ENCODE measurements at places on chromosomes 3 and 15.

DNA sequence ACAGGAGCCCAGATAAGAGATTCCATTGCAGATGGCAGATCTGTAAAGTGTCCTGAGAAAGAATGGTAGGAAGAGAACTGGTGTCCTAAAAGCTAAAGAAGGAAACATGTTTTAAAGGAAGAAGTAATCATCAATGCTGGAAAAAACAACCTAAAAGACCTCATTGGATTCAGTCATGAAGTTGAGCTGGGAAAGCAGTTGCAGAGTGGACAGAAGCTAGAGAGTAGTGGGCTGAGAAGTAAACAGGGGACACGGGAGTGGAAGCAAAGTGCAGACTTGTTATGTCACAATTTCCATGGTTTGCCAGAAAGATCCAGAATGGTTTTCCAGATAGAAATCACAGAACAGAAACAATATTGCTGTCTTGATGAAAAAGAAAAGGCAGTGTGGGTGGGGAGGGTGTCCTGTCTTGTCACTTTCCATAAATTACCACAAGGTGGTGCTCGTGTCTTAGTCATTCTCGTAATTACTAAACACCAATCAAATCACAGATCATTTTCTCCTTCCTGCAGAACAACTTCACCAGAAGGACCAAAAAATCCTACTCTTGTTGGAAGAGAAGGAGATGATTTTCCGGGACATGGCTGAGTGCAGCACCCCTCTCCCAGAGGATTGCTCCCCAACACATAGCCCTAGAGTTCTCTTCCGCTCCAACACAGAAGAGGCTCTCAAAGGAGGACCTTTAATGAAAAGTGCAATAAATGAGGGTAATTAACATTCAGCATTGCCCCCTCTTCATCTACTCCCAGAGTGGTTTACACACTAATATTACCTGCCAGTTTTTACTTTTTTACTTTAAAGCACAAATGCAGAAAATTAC, 64.5 kb downstream of the KLHL25 start:
- DNase-seq, result peak; percentile 29

- DNase-seq, result no peak
Observed at GRCh38 chr3:21188459-21188858, 562.6 kb downstream of the ZNF385D start.

DNA sequence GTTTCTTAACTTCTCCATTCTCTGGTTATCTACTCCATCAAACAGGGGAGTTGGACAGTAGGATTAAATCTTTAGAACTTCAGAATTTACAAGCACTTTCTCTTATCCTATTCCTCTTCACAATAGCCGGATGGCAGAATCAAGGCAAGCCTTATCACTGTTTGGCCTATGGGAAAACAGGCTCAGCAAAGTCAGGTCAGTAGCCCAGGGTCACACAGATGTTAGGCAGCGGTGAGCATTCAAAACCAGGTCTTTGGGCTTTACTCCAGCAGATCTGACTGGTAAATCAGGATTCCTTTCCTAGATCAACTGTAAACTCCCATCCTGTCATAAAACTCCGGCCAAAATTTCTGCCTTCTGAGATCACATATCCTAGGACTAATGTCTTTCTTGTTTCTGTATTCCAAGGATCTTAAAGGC, 258.4 kb downstream of the OPA1 start:
- no peak for DNase-seq

- no peak for DNase-seq
Observed at GRCh38 chr15:87135109-87135508, 1055.4 kb downstream of the AGBL1 start.

GRCh38 chr15:77112838-77113504, 42.1 kb upstream of the TSPAN3 start:
- DNase-seq, result no peak

GRCh38 chr3:128681369-128681829, 30.8 kb upstream of the RPN1 start:
- no peak for DNase-seq

DNA sequence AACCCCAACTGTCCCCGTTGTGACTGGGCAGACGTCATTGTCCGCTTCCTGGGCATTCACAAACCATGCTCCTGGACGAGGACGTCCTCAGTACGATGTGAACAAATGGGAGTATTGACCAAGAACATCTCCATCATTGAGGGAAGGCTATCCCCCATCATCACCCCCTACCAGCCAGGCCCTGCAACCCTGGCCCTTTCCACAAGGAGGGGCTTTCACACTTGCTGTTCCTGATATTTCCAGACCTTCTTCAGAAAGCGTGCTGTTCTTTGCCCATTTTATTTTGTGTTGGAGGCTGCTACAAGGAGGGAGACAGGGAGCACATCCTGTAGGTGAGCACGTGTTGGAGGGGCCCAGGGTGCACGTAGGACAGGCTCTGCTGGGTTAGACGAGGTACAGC, 277.0 kb upstream of the LRRC3B start:
- no peak for DNase-seq

- DNase-seq, result peak; percentile 55
Observed at GRCh38 chr3:43477600-43477999, 144.2 kb downstream of the ANO10 start.

GRCh38 chr3:55147856-55148720, 220.2 kb upstream of the LRTM1 start:
- no peak for DNase-seq

- DNase-seq, result no peak
Observed at GRCh38 chr3:5079761-5080160, 42.3 kb upstream of the ARL8B start.

GRCh38 chr3:144273601-144274000, 302.0 kb downstream of the DIPK2A start:
- no peak for DNase-seq

DNA sequence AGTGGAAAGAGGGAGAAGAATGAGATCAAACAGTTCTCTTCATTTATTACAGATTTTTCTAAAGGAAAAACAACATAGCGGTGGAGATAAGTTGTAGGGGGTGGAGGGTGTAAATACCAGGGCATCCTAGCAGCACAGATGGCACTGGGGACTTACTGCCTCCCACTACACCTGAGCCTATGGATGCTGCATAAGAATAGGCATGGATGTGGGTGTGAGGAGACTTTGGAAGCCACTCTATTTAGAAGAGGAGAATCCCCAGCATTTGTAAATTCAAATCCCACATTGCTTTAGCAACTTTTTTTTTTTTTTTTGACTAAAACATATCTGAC, 27.4 kb upstream of the IL1RAP start:
- DNase-seq, result no peak

GRCh38 chr3:72763751-72764440, 84.3 kb downstream of the SHQ1 start:
- DNase-seq, result no peak

GRCh38 chr3:195907934-195908693, at the start of gene TNK2:
TNK2 (minus strand) TSS chr3:195908551; CDS start chr3:195888588, 19,963 bp downstream.
- peak; percentile 50 for DNase-seq

DNA sequence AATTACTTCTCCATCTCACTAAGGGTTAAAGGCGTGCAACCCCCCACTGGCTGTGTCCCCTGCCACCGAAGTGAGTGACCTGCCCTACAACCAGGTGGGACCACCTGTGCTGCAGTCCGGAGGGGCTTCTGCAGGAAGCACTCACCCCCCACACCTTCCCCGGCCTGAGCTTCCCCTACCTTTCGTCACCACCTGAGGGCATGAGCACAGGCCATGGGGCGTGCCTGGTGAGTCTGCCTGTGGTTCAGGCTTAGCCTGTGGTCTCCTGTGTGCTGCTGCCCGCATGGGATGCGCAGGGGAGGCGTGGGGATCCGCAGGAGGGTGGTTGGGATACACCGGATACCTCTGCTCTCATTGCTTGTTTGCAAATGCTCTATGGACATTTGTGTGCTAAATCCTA, 46.0 kb downstream of the KLHL25 start:
- DNase-seq, result no peak

DNA sequence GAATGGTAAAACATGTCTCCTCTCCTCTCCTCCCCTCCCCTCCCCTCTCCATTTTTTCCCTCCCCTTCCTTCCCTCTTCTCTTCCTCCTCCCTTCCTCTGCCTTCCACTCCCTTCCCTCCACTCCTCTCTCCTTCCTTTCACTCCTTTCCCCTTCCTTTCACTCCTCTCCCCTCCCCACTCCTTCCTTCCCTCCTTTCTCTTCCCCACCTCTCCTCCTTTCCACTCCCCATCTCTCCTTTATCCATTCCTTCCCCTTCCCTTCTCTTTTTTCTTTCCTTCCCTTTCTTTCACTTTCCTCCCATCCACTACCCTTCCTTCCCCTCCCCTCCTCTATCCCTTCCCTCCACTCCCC, 621.9 kb downstream of the AGBL1 start:
- DNase-seq, result no peak

- no peak for DNase-seq
Observed at GRCh38 chr3:126961191-126961790, 21.6 kb upstream of the PLXNA1 start.

DNA sequence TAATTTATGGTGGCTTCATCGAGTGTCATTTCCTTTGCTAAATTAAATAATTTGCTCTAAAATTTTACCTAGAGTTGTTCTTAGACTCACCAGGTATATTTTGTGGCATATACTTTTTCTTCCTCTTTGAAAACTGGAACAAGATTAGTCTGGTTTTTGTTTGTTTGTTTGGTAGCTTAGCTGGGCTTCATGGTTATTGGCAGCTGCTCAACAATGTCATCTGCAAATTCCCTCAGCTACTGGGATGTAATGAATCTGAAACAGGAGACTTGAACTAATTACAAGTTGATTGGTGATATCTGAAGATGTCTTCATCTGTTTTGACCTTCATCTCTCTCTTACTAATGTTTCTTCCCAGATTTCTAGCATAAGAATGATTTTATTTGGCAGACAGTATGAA, 270.5 kb upstream of the P2RY1 start:
- DNase-seq, result no peak

DNA sequence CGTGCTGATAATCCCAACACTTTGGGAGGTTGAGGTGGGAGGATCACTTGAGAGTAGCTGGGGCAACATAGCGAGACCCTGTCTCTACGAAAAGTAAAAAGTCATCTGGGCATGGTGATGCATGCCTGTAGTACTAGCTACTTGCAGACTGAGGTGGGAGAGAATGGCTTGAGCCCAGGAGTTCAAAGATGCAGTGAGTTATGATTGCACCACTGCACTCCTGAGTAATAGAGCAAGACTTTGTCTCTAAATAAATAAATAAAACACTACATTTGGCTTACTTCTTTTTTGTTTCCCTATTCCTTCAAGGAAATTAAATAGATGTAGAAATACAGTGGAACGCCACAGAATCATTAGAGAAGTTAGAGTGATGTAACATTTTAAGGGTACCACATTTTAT, 20.1 kb upstream of the LDHAL6B start:
- DNase-seq, result no peak

DNA sequence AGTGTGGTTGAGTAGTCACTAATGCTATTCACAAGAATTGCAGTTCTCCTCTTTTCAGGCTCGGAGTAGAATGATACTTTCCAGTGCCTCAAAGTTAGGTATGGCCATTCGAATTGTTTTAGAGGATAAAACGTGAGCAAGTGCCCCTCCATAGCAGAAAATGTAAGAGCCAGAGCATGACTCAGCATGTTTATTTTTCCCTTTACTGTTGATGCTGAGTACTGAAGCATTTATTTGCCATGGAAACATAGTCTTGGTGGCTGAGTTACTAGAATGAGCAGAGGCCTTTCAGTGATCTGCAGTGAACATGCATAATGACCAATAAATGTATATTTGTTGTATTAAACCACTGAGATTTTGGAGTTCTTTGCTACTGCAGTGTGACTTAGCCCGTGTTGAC, 540.6 kb downstream of the NLGN1 start:
- no peak for DNase-seq

DNA sequence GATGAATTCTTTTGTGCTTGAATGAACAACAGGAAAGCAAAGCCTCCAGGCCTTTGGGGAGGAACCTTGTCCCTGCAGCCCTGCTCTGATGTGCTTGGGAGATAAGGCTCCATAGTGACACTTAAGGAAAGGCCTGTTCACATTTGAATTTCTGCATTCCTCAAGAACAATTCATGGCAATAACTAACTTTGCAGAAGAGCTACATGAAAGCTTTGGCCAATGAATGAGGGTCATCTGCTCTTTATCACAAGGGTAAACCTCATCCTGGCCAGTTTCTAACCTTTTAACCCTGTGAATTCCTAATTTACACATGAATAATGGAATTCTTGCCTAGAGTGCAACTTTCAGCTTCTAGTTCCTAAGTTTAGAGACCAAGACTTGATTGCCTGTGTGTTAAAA, 5.6 kb downstream of the PRTG start:
- no peak for DNase-seq

GRCh38 chr3:138078901-138079344, 36.5 kb downstream of the DZIP1L start:
- no peak for DNase-seq

- no peak for DNase-seq
Observed at GRCh38 chr3:128551867-128552266, 58.9 kb upstream of the GATA2 start.

DNA sequence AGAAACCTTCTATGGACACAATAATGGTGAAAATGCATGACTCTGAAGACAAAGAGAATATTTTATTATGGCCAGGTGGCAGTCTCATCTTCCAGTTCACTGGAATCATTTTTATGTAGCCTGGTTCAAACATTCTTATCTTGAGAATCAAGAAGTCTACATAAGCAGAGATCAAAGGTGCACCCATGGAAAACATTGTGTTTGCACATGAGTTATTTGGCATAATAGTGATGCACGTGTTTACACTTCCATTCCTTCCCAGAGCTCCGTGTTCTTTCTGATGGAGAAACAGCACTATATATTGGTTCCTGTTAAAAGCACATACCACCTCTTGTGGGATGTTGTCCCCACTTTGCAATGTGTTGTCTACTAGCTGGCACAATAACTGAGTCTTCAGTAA, 572.2 kb downstream of the GRM7 start:
- no peak for DNase-seq

- DNase-seq, result no peak
Observed at GRCh38 chr15:98714922-98715321, 66.6 kb downstream of the IGF1R start.

GRCh38 chr3:50454481-50455070, 48.9 kb downstream of the CACNA2D2 start:
- no peak for DNase-seq

DNA sequence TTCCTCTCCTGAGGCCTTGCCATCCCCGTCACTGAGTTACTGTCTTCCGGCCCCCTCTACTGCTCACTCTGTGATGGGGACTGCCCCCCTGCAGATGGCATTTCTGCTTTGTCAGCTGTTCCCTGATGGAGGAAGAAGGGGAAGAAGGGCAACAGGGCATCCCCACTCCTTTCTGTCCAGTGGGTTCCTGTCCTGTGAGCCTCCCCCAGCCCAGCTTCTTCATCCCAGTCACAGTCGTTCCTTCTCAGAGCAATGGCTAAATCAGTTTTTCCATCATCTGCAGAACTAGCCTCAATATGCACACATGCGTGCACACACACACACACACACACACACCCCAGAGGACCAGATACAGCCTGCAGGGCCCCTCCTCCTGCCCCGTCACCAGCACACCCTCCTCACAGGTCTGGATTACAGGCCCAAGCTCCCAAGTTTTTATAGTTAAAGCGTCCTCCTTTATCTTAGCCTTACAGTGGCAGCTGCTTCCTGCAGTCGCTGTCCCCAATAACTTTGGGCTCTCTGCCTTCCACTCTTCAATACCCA, 21.4 kb downstream of the ALDH1L1 start:
- no peak for DNase-seq

GRCh38 chr15:77781946-77782240, 149.2 kb upstream of the LINGO1 start:
- DNase-seq, result no peak

GRCh38 chr3:106025151-106025722, 156.4 kb upstream of the CBLB start:
- no peak for DNase-seq
